ENCODE measurements at places on chromosomes 5 and 9. TPM values are rescaled to one million over a fixed set of nuclear protein-coding genes. Genes with fewer than 3 reads are reported as not detected.

Gene ANKRD34B
- not detected for total RNA-seq

Gene NIM1K
- total RNA-seq: 0.39 TPM

Gene SLC27A6
- total RNA-seq: not detected

Gene GCNT1
- total RNA-seq: 10.6 TPM

DNA sequence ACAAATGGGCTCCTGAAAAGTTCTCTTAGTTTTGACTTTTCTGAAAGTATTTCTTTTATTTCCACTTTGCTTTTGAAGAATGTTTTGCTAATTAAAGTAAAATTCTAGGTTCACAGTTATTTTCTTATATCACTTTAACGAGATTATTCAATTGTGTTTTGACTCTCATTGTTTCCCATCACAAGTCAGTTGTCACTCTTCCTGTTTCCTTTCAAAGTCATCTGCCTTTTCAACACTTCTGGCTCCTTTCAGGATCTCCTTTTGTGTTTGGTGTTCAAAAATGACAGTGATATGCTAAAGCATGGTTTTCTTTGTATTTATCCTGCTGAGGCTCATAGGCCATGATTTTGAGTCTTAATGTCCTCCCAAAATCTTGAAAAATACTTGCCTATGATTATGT lies 235.4 kb upstream of the TAS2R1 start:
- H3K4me3 ChIP-seq: no peak overlapping the region
- H3K27me3 ChIP-seq: no peaks in the 10 kb centered on the region
- no peak for DNase-seq
- H3K4me1 ChIP-seq: no peaks in the 10 kb centered on the region

- no peak overlapping the region for H3K4me3 ChIP-seq
- no peaks in the 10 kb centered on the region for H3K36me3 ChIP-seq
These were observed 90.6 kb upstream of the OSMR start for GRCh38 chr5:38755181-38755580.

DNA sequence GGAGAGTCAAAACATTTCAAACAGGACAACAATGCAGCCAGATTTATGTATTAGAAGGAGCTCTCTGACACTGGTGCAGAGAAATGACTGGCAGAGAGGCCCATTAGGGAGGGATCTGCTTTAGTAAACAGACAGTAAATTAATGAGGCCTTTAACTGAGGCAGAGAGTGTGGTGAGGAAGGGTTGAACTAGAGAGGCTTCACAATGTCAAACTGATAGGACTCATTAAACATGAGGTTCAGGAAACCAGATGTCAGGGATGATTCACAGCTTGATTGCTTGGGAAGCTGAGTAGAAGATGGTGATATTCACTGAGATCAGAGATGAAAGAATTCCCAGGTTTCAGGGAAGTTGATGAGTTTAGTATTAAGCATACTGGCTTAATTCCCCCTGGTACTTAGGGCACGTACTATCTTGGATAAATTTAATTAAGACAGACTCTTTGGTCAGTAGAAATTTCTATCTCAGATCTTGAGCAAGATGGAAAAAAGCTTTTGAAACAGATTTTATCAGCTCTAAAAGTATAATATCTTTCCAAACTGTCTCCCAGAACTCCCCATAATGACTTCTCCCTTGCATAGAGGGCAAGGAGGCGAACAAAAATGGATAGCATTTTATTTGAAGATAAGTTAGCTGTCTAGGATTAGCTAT lies 8.6 kb upstream of the MUSK start:
- no peak overlapping the region for H3K4me3 ChIP-seq
- H3K27me3 ChIP-seq: no peaks in the 10 kb centered on the region
- no peaks in the 10 kb centered on the region for H3K36me3 ChIP-seq

Data from activated B cell treated with CpG ODN at 0.5 μM for 24 hours (primary cell).